ENCODE measurements at places on chromosomes 7 and 10.

- no peak for DNase-seq
These were observed 242.5 kb upstream of the HABP2 start for GRCh38 chr10:113310347-113310746.

DNA sequence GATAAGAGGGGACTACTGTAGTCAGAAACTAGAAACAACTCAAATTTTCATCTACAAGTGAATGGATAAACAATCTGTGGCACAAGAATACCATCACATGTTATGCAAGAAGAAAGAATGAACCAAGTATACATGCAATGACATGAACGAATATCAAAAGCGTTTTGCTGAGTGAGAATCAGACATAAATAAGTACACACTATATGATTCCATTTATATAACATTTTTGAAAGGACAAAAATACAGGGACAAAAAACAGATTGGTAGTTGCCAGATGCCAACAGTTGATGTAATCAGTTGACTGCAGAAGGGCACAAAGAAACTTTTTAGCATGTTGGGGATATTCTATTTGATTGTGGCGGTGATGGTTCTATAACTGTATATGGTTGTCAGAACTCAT, 33.6 kb downstream of the CTNNA3 start:
- no peak for DNase-seq

DNA sequence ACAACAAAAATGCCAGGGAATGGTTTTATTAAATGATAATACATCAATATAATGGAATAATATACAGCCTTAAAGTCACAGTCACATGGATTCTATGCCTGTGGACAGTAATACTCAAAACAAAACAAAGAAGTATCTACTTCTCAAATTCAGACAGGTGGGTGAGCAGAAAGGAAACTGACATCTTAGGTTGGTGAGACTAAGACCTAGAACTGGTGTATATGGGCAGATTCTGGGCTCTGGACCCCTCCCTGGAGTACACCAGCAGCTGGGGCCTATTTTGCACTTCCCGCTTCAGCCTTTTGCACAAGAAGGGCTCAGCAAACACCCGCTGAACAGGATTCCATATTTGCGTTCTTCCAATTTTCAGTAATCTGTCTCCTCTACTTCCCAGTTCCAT, 5.4 kb upstream of the FIS1 start:
- no peak for DNase-seq

- no peak for DNase-seq
These were observed 1.5 kb downstream of the KMT2E start for GRCh38 chr7:105015390-105015965.

- DNase-seq, result no peak
These were observed 169.6 kb downstream of the EVX1 start for GRCh38 chr7:27412164-27412563.
